CD4-positive, alpha-beta T cell treated with Interleukin-4 for 4 hours (primary cell): ENCODE measurements at places on chromosomes 4 and X.

DNA sequence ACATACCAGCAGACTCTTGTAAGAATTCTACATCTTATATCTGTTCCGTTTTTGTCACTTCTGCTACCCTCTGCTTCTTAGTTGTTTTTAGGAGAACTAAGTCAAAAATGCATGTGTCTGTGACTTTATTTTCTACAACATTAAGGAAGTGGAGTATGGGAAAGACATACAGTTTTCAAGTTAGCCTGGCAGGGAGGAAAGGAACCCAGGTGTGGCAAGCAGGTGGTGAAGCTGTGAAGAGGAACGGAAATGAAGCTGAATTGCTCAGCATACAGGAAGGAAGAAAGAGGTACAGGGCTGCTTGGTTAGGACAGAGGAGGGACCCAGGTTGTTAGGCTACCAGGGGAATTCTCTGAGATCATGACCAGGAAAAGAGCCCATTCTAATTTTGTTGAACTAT lies 9.4 kb downstream of the GPRIN3 start:
- peak; percentile 71 for DNase-seq

DNA sequence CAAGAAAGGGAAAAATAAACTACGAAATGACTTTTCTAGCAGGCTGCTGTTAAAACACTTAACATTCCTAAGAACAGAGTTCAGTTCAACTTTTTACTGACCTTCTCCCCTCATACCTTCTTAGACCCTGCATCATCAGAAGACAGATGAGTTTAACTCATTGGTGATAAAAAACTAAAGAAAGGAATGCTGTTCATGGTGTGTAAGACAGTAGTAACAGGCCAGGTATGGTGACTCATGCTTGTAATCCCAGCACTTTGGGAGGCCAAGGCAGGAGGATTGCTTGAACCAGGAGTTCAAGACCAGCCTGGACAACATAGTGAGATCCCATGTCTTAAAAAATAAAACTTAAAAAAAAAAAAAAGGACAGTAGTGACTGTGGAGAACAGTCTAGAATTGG lies 16.2 kb downstream of the RBM47 start:
- DNase-seq = no peak

DNA sequence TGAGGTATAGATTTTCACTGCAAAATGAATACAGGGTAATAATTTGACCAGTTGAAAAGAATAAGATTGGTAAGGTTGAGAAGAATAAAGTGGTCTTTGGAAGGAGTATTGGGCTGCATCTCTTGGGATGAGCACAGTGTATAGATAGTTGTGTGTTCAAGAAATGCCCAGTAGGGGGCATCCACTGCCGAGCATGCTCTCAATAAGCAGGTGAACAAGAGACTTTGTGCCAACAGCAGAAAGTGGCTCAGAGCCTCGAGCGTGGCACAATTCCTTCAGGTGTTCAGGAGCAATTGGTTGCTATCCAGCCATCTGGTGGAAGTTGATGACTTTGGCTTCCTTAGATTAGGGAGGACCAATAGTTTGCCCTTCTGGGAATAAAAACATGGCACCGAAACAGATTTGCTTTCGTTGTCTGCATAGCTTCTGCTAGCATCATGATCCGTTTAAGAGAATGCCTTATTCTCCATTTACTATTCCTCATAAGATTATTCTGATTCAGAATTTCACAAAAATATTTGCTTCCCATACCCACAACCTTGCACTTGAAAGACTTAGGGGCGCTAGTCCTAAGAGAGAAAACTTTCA lies 258.1 kb upstream of the NEIL3 start:
- DNase-seq = peak; percentile 18

DNA sequence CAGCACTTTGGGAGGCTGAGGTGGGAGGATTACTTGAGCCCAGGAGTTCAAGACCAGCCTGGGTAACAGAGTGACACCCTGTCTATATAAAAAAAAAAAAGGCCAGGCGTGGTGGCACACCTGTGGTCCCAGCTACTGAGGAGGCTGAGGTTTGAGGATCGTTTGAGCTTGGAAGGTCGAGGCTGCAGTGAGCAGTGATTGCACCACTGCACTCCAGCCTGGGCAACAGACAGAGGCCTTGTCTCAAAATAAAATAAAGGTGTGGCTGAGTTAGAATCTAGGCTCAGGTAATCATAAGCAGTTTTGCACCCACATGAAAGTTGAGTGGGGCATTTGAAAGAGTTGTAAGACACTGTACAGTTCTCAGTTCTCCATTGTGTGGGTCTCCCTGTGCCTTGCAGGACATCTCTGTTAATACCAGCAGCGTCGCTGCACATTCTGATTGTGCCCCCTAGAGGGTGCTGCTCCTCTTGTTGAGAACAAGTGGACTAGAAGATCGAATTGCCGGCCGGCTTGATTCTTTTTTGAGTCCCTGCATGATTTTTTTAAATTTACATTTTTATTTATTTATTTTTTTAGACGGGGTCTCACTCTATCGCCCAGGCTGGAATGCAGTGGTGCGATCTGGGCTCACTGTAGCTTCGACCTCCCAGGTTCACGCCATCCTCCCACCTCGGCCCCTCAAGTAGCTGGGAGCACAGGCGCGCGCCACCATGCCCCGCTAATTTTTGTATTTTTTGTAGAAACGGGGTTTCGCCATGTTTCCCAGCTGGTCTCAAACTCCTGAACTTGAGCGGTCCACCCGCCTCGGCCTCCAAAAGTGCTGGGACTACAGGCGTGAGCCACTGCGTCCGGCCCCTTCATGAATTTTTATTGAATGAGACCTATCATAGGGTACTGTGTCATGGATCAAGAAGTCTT lies 73.6 kb upstream of the RBMX start:
- peak; percentile 51 for DNase-seq

GRCh38 chr4:29009908-29010307 lies 1710.3 kb upstream of the PCDH7 start:
- no peak for DNase-seq

GRCh38 chr4:147942729-147943128 lies 210.8 kb downstream of the ARHGAP10 start:
- no peak for DNase-seq

- DNase-seq = no peak
Measured at GRCh38 chrX:337331-337831, 18.8 kb upstream of the GTPBP6 start.

- DNase-seq = no peak
Measured at GRCh38 chr4:84378983-84379382, 120.1 kb downstream of the NKX6-1 start.

- DNase-seq = no peak
Measured at GRCh38 chrX:17820100-17820499, 41.0 kb downstream of the RAI2 start.

GRCh38 chr4:1209821-1210220 lies 37.4 kb upstream of the SPON2 start:
- DNase-seq = no peak

DNA sequence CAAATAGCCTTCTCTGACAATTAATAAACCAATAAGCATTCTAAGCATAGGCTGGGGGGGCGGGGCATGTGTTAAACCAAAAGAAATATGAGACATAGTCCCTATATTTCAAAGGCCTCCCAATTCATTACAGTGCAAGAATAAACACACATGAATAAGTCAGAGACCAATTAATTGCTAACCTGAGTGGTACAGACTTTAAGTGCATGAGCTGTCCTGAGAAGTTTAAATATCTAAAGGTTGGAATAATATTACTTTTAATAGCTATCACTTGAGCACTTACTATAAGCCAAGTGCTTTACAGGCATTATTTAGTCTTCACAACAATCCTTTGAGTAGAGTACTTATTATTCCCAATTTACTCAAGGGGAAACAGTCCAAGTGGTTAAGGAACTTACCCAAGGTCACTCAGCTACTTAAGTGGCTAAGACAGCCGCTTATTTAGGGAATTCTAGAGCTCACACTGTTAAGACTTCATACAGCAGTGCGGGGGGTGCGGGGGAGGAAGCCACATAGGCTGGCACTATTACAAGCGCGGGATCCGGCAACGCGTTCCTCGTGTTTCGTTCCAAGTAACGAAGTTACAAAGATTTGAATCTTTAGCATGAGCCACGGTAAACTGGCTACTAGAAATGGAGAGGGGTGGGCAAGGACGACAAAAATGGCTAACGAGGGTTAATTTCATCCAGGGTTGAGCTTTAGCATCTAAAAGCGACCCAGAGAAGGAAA lies 1.4 kb downstream of the THOC2 start:
- no peak for DNase-seq

GRCh38 chr4:142913034-142913433 lies 66.9 kb upstream of the INPP4B start:
- no peak for DNase-seq

DNA sequence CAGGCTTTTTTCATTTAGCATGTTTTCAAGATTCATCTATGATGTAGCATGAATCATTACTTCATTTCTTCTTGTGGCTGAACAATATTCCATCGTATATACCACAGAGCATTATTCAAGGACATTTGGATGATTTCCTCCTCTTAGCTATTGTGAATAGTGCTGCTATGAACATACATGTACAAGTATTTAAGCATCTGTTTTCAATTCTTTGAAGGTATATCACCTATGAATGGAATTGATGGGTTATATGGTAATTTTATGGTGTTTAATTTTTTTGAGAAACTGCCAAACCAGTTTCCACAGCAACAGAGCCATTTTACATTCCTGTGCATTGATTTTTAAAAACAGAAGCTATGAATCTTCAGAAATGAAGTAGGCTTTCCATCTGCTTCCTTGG lies 36.1 kb upstream of the WDR19 start:
- DNase-seq = no peak
